SK-N-MC (cell line): ENCODE measurements at places on chromosomes 6 and 20.

GRCh38 chr6:144710207-144710606 is 425.1 kb downstream of the UTRN start:
- DNase-seq, result no peak

DNA sequence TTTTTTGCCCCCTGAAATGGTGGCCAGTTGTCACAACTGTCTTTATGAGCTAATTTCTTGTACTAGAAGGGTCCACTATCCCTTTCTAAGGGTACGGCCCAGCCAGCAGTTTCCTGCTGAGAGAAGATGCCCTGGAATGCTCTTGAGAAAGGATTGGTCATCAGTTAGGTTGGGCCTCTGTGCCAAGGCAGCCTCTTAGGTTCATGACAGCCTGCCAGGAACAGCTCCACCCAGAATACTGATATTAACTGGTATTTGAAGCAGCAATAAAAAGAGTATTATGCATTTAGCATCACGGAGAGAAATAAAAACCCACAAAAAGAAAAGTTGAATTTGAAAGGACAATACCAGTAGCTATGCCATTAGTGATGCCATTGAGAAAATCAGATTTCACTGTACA is 9.0 kb upstream of the HINT3 start:
- DNase-seq, result no peak

GRCh38 chr6:45827952-45828530 is 187.6 kb downstream of the CLIC5 start:
- no peak for DNase-seq

DNA sequence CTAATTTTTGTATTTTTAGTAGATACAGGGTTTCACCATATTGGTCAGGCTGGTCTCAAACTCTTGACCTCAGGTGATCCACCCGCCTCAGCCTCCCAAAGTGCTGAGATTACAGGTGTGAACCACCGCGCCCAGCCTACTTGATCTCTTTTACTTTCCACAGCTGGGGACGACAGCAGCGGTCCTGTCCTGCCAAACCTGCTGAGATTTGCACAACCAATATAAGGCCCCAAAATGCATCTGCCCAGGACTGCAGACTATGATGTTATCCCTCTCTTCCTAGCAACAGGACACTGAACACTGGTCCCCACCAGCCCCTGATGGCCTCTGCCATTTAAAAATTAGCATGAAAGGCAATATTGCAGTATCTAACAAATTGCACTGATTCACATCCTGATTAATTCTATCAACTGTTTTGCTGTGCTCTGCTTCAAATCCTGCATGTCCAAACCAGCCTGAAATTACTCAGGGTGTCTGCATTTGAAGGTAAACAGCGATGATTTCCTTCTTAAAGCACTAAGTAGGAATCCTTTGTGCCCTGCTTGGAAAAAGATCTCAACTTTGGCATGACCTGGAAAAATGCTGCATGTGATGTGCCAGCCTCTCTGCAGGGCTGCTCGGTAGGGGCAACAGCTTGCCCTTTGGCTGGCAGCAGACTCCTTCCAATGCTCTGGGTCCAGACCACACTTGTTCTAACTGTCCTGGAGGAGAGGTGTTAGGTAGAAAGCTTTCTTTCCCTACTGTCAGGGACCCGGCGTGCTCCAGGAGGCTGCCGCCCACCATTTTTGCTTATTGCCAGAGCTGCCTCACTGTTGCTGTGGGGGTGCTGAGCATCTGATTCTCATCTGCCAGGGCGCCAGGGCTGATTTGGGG is 27.4 kb upstream of the PXDC1 start:
- DNase-seq, result no peak

GRCh38 chr6:124987291-124987690 is 25.1 kb downstream of the RNF217 start:
- no peak for DNase-seq

DNA sequence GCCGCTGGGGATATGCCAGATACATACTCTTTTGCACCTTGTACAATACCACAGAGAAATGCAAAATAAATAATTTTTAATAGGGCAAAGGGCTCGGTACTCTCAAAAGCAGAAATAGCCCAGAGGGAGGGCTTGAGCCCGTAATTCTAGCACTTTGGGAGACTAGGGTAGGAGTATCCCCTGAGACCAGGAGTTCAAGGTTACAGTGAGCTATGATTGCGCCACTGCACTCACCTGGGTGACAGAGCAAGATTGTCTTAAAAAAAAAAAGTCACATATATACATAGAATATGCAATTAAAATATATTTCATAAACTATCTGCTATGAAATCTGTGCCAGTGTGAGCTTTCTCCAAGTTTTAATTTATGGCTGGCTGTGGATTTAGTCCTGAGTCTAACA is 818 bp upstream of the TRMT11 start:
- DNase-seq, result no peak

DNA sequence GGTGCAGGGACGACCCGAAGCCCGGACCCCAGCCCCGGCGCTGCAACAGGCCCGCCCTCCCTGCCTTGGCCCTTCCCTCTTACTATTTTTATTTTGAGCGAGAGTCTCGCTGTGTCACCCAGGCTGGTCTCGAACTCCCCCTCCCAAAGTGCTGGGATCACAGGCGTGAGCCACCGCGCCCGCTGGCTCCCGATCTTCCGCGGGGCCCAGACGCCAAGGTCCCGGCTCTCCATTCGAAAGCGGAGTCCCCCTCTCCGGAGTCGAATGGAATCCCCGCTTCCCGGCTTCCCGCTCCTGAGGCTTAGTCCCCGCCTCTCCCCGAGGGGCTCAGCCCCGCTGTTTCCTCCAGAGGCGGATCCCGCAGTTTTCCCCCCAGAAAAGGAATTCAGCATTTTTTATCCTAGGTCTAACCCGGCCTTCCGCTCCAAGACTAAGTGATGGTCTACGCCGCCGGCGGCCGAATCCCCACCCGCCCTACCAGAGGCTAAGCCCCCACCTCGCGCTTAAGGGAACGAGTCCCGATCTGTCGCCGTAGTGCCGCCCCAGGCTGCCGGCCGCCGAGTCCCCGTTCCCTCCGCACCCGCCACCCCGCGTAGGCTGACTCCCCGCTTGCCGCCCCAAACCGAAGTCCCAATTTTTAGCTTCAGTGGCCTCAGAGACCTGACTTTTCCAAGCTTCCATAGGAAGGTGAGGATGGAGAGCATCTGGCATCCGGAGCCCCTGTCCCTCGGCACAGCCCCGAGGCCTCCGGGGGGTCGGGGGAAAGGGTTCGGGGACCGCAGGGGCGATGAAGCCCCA is 11.5 kb upstream of the TMC2 start:
- DNase-seq, result no peak

DNA sequence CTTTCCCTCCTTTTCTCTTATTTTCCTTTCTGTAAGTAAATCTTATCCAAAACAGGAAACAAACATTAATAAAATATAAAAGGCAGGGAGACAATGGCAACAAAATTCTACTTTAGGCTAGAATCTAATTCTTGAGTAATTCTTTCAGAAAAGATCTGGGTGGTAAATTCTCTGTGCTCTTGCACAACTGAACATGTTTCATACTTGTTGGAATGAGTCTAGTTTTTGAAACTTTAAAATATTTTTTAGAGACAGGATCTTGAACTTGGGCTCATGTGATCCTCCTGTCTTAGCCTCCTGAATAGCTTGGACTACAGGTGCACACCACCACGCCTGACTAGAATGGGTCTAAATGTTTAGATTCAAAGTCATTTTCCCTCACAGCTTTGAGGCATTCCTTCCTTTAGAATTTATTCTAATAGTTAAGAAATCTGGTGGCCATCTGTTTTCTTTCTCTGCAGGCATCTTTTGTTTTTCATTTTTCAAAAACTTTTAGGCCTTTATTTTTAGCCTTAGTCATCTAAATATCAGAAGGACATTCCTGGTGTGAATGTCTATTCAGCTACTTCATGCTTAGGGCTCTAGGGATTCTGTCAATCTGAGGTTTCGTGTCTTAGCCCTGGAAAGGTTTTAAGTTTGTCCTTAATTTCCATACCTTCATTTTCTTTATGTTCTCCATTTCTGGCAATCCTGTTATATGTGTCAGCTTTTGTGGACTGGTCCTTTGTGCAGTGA is 76.5 kb downstream of the CDKAL1 start:
- DNase-seq, result no peak

GRCh38 chr20:52004715-52005114 is 186.9 kb downstream of the ZFP64 start:
- no peak for DNase-seq

GRCh38 chr6:136586295-136586694 is 36.1 kb upstream of the MAP7 start:
- no peak for DNase-seq

DNA sequence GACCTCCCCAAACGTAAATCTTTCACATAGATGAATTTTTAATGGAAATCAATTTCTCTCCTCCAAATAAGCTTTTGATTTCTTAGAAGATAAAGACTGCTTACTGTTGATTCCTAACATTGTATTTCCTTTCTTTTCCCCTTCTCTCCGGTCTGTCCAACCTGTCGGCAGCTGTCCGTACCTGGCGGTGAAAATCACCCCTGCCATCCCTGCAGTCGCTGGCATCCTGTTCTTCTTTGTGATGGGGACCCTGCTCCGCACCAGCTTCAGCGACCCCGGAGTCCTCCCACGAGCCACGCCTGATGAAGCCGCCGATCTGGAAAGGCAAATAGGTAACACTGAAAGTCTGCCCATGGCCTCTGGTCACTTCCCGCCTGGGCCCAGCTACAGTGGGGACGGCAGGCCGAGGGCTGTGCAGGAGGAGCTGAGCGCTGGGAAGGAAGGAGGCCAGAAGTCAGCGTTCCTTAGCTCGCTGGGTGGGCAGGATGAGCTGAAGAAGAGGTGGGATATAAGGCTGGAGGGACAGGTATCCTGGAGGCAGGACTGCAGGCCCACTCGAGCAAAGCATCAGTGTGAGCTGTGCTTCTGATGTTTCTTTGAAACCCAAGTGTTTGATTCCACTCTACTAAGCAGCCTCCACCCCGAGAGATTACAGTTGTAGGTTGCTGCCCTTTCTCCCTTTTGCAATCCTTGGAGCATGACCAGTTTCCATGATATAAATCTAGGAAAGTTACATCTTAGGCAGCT is 161.6 kb downstream of the ZDHHC14 start:
- no peak for DNase-seq

DNA sequence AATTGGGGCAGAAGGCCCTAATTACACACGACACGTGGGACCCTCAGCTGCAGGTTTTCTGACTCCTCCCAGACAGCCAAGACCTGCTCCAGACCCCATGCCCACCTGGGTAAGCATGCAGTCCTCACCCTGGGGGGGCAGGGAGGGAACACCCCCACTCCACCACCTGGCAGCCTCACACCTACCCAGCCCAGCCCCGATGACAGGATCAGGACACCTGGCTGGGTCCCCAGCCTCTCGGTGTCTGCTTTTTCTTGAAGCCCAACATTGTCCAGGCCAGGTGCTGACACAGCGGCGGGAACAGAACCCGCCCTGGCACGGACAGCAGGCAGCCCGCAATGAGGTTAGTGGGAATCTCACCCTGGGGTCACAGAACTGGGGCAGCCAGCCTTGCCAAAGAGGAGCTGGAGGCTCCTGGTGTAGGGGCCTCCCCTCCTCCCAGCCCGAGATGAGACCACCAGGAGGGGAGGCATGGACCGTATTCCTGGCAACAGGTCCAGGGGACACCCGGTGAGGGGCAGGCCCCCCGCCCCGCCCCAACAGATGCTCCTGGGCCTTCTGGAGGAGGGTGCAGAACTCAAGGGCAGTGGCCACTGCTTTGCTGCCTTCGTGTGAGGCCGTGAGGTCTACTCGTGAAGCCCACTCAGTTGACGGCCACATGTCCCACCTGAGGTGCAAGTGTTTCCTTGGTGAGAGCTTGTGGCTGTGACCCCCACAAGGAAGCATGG is 103.8 kb downstream of the DLL1 start:
- DNase-seq, result no peak

DNA sequence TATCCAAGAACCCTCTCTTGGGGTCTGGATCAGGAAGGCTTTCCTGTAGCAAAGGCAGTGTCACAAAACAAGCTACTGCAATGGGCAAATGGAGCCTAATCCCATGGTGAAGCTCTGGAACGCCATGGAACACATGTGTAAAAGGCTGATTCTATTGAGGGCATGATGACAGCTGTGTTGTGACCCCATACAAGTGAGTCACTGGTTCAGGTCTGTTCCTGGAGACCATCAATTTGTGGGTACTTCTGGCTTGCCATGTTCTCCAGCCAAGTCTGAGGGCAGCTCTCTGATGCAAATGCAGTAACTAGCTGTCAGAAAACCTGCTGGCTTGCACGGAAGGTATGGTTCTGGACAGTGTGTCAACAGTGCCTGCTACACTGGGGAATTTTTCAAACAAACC is 33.3 kb upstream of the ECHDC1 start:
- no peak for DNase-seq

GRCh38 chr6:160202411-160202810 is 56.2 kb downstream of the SLC22A2 start:
- DNase-seq, result no peak

- no peak for DNase-seq
Measured at GRCh38 chr20:10793766-10794165, 120.0 kb upstream of the JAG1 start.

- DNase-seq, result no peak
Measured at GRCh38 chr20:3452690-3453089, 18.1 kb upstream of the ATRN start.

DNA sequence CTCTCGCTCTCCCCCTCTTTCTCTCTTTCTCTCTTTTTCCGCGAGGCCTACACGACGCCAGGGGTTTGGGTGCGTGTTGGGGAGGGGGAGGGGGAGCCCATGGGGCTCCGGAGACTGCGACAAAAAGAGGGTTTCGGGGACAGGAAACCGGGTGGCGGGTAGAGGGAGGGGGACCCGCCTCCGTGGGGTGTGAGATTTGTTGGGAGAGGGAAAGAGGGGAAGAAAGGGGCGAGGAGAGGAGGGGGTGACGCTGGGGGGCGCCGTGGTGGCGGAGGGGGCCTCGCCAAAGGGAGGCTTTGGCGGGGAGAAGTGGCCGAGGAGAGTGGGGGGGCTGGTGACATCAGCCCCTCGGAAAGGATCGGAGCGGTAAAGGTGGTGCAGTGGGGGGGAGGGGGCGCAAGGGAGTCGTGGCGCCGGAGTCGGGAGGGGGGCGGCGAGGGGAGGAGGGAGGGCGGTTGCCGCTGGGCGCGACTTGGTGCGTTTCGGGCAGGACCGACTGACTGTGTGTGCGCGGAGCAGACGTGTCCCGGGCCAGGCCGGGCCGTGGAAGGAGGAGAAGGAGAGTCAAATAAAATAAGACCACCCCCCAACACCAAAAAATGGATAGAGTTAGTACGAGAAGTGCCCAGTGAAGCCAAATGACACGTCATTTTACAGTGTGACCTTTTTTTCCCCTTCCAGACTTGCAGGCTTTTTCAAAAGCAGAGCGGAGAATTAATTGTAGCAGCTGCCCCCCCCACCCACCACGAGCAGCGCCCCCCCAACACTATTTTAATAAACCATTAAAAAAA is 39.8 kb downstream of the GNAS start:
- DNase-seq, result no peak

DNA sequence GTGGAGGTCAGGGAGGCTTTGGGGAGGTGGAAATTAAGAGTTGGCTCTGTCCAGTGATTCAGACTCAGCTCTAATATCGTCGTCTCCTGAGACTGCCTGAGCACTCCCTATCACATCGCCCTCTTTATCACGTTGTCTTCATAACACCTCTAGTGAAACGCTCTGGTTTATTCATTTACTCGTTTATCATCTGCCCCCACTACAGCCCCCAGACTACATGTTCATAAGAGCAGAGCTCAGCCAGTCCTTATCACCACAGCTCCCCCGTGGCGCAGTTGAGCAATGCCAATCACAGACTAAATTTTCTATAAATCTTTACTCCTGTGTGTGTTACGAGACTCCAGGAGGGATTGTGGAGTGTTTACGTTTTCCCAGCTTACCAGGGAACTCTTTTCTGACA is 316.2 kb downstream of the ADGRB3 start:
- no peak for DNase-seq

- no peak for DNase-seq
Measured at GRCh38 chr6:50842861-50843384, 24.3 kb downstream of the TFAP2B start.
